ENCODE measurements at places on chromosomes 12 and 14.
A peak's percentile ranks its signal among the peaks of the same experiment; 100 is the strongest.

- DNase-seq = no peak
Measured at GRCh38 chr14:58368956-58369355, 26.8 kb upstream of the TOMM20L start.

DNA sequence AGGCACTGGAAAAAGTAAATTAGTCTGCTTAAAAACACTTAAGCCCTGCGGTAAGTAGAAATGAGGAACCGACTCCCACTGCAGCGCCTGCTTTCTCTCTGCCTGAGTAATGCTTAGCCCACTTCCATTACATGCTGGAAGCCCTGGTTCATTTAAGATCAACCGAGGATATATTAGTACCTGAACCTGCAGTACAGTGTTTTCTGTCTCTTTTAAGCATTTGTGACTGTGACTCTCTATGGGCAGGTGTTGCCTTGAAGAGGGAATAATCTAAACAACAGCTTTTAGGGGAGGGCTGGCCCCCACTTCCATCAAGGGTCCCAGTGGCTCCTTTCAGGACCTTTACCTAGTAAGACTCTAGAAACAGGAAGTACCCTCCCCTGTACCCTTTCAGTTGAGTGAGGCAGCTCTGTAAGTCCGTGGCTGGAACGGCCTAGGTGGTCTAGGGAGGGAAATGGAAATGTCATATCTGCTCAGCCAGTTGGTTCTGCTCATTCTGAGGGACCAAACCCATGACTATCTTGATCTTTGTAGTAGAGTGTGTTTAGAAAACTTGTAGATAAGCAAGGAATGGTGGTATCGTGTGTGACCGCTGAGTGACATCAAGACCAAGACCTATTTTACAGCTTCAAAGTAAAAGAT is 56.2 kb downstream of the FNTB start:
- DNase-seq = peak; percentile 94

DNA sequence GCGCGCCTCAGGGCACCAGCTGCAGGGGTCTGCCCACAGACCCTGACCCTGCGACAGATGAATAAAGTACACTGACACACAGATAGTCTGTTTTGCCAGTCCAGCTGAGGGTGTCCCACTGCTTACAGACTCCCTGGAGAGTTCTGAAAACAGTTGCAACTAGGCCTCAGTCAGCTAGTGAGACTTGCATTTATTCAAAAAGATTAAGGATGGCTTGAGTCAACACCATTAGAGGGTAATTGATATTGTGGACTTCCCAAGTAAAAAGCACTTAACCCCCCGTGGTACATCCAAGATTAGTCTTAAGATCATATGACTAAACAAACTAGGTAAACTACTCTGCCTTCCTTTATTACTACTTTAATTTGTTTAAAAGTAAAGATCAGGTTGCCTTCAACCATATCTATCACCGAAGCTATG is 11.1 kb upstream of the PSEN1 start:
- no peak for DNase-seq

DNA sequence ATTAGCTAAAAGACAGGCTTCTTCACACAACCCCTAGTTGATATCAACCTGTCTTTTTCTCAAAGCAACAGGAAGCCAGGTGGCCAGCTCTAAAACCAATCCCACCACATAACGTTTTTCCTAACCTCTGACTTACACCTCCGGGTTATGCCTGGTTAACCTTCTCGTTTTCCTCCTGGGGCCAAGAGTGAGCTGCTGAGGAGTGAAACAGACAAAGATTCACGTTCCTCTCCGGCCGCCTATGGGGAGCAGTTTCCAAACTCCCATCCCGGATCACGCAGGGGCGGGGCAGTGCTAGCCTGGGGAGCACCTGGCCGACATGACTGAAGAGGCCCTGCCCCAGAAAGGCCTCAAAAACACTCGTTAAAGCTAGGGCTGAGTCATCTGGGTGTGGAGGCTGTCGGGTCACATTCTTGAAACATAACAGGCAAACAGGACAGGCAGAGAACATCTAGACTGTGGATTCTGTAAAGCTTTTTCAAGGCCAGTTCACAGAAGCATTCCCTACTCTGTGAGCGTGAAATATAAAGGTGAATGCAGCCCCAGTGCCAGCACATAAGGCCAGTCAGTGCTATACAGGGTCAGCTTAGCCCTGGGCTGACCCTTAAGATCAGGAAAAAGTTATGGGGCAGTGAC is 25.9 kb upstream of the LGALS3 start:
- peak; percentile 61 for DNase-seq

DNA sequence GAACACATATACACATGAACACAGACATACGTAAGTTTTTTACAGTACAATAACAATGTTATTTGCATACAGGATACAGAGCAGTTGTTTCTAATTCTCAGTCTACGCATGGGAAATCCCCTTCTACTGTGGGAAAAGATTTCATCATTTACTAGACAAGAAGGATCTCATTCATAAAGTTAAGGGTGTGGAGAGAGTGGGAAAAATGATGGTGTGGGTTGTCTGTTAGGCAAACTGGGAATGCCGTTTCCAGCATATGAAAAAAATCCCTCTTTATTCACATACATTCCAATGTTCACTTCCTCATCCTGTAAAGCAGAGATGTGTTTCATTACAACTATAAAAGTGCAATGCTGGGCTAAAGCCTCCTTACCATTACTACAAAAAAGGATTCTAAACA is 120.9 kb downstream of the SINHCAF start:
- DNase-seq = peak; percentile 8

- DNase-seq = no peak
Measured at GRCh38 chr14:37791384-37792036, 196.1 kb downstream of the TTC6 start.

GRCh38 chr14:77620222-77620870 is 3.9 kb upstream of the SPTLC2 start:
- no peak for DNase-seq

- DNase-seq = no peak
Measured at GRCh38 chr14:84288781-84289180, 1241.2 kb upstream of the FLRT2 start.

DNA sequence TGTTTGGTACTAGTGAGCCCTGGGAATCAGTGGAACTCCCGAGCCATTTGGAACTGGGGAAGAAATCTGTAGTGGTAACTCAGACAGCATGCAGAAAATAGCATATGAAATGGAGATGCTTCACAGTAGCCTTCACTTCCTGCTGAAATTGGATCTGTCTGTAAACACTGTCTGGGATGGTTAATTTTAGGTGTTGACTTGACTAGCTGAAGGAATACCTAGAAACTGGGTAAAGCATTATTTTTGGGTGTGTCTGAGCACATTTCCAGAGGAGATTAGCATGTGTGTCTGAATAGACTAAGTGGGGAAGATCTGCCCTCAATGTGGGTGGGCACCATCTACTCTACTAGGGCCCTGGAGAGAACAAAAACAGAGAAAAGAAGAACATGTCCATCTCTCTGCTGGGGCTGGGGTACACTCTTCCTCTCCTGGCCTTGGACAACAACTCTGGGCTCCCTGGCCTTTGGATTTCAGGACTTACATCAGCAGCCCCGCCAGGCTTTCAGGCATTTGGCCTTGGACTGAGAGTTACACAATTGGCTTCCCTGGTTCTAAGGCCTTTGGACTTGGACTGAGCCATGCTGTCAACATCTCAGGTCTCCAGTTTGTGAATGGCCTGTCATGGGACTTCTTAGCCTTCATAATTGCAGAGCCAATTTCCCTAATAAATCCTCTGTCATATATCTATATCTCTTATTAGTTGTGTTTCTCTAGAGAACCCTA is 14.0 kb upstream of the CRADD start:
- no peak for DNase-seq

DNA sequence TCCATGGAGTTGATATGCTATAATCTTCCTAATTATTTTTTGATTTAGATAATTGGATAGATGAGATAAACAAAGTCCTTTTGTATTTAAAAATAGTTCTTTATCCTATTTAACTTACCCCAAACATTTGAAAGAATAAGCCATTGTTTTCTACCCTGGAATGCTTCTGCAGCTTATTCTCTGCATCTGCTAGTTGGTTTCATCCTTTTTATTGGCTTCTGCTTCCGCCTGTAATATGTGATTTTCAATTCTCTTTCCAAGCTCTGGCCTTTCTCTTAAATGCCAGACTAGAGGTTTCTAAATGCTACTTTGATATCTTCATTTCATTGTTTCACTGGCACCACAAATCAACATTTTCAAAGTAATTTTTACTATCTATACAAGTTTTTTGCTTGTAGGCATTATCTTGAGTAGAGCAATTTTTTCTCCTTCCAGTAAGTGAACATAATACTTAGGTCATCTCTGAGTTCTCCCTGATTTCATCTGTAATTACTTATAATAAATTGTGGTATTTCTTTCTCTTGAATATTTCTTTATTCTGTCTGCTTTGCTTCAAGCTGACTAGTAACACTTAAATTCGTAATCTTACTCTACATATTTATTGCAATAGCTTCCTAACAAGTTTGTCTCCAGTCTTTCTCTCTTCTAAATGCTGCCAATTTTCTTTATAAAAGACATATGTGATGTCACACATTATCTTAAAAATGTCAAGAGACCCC is 958.4 kb downstream of the SLC6A15 start:
- DNase-seq = no peak

GRCh38 chr14:35900741-35901140 is 74.6 kb downstream of the BRMS1L start:
- DNase-seq = no peak

GRCh38 chr14:67453575-67454300 is 34.8 kb downstream of the TMEM229B start:
- no peak for DNase-seq

- DNase-seq = no peak
Measured at GRCh38 chr12:80861641-80862378, 75.9 kb downstream of the LIN7A start.

- DNase-seq = no peak
Measured at GRCh38 chr12:59088673-59089072, 168.4 kb upstream of the LRIG3 start.

DNA sequence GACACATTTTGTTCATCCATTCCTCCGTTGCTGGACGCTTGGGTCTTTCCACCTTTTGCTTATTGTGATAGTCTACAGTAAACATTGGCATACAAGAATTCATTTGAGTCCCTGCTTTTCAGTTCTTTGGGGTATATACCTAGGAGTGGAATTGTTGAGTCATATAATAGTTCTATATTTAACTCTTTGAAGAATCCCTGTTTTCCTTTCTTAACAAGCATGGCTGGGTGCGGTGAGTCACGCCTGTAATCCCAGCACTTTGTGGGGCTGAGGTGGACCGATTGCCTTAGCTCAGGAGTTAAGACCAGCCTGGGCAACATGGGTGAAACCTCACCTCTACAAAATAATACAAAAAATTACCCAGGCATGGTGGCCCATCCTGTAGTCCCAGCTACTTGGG is 75.4 kb downstream of the CCDC92 start:
- no peak for DNase-seq

- DNase-seq = peak; percentile 83
Measured at GRCh38 chr14:64688031-64688430, 16.2 kb upstream of the PLEKHG3 start.

- DNase-seq = peak; percentile 96
Measured at GRCh38 chr12:18824287-18824686, 86.4 kb downstream of the CAPZA3 start.

DNA sequence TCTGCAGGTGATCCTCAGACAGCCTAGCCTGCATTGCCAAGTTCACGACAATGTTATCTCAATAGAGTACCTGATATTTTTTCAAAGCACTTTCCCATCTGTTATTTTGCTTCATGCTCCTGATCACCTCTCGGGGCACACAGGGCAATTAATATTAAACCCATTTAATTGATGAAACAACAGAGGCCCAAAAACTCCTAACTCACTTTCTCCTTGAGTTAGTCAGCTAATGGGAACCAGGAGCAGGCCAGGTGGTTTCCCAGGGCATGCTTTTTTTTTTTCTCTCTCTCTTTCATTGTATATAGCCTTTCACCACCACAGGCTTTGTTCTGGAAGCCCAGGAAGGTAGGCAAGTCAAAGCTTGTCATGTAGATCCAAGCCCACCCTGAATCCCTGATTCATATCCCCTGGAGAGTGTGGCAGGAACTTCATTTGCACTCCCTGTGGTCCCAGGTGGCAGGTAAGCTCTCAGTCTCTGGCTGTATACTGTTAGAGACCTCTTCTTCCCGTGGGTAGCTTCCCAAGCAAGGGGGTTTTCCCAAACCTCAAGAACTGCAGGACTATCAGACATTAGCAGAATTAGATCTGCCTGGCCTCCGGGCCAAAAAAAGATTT is 41.6 kb upstream of the MAP1LC3B2 start:
- no peak for DNase-seq

DNA sequence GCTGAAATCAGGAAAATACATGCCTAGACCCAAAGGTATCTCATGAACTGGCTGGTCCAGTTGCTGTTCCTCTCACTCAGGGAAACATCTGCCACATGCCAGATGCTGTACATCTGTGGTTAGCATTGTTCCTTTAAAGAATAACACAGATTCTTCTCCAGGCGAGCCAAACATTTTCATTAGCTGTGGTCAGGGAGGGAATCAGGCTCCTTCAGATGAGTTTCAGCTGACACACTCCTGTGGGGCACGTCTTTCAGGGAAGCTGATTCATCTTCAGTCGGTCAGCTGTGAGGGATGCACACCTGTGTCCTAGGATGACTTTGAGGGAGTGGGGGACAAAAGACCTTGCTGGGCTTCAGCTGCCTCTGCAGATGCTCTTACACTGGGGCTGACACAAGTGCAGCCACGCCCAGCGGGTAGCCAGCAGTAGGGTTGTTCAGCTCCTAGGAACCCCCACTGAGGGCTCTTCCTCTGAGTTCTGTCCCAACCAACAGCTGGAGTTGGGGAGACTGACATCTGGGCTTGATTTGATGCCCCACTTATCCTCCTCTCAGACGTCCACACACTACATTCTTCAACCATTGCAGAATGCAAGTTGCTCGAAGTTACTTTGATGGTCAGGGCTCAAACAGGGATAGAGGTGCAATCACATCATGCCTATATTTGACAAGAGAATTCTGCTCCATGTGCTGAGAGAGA is 155.0 kb downstream of the NUAK1 start:
- no peak for DNase-seq

DNA sequence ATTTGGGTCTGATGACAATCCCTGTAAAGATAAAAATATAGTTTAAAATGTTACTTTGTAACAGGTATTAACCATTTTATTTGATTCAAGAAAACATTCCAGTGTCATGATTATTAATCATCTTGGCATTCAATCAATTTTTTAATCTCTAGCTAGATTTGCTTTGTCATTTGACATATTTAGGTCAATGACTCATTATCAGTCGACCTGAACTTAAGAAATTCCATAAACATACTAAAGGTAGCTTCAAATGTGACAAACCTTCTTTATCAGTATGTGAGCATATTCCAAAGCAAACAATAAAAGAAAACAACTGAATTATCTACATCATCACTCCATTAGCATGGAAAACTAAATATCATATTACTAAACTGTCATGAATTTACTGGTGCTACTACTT is 50.8 kb upstream of the CDKL1 start:
- DNase-seq = no peak

DNA sequence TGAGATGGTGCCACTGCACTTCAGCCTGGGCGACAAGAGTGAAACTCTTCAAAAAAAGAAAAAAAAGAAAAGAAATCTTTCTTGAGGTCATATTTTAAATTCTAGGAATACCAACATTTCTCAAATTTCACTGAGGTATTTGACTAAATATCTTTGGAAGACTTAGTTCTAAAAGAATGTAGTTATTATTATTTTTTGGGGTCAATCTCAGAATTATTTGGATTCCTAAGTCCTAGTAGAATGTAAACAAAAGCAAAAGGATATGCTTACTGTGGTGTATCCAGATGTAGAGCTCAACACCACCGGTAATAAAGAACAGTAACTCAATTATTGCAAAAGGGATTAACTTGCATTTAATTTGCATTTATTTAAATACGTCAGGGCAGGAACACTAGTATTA is 25.0 kb downstream of the PRICKLE1 start:
- DNase-seq = no peak
